ENCODE measurements at places on chromosomes 7 and 10.

- DNase-seq: no peak
These were observed 8.4 kb downstream of the OSBPL3 start for GRCh38 chr7:24971333-24972165.

- DNase-seq: no peak
These were observed 19.8 kb downstream of the OR2F1 start for GRCh38 chr7:143974459-143974858.

GRCh38 chr7:11474902-11475585, 357.0 kb downstream of the THSD7A start:
- no peak for DNase-seq

GRCh38 chr7:30682212-30683083, at the start of gene CRHR2:
Gene CRHR2, minus strand, starts transcription at chr7:30682456. Its CDS starts 176 bp downstream, at chr7:30682280.
- no peak for DNase-seq

- no peak for DNase-seq
These were observed 24.1 kb downstream of the ZNF37A start for GRCh38 chr10:38118072-38118807.

DNA sequence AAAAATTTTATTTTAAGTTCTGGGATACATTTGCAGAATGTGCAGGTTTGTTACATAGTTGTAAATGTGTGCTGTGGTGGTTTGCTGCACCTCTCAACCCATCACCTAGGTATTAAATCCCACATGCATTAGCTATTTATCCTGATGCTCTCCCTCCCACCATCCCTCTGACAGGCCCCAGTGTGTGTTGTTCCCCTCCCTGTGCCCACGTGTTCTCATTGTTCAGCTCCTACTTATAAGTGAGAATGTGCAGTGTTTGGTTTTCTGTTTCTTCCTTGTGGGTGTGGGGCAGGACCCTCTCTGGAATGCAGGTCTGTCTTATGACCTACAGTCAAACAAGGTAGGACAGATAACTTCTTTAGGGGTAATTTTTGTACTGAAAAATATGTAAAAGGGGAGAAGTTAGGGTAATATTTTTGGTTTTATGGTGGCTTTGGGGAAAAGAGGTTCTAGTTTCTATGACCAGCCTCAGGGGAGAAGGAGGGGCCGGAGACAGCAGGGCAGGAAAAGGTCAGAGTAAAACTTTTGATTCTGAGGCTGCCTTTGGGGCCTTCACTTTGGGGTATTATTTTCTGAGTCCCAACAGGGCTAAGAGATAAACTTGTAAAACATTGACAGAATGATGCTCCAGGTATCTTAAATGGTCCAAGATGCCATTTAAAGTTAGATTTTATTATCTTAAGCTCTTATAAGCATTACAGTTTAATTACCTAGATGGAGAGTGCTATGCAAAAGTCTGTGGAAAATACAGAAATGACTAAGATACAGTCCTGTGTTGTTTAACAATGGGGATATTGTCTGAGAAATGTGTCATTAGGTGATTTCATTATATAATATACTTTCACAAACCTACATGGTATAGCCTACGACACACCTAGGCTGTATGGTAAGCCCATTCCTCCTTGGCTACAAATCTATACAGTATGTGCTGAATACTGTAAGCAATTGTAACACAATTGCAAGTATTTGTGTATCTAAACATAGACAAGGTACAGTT, 354.8 kb downstream of the ABCA13 start:
- DNase-seq: no peak

DNA sequence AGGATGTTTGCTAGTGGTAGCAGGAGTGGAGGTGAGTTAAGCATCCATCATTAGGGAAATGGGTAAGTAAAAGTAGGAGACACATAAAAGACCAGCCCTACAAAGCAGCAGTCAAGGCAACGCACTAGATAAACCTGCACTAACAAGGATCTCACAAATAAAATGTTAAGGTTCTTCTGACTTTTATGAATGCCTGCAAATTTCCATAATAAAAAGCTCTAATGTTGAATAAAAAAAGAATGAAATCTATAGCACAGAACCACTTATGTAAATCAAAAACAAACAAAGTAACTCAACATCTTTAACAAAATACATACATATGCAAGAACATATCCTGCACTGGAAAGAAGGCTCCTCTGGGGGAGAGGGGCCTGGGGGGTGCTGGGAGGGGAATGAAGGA, 4.6 kb downstream of the SGMS1 start:
- no peak for DNase-seq

GRCh38 chr7:28065308-28065707, 115.3 kb downstream of the JAZF1 start:
- no peak for DNase-seq
